ENCODE measurements at places on chromosomes 7 and 10.
A peak's percentile ranks its signal among the peaks of the same experiment; 100 is the strongest.

- DNase-seq: no peak
Measured at GRCh38 chr10:27801171-27801785, 55.7 kb upstream of the MKX start.

DNA sequence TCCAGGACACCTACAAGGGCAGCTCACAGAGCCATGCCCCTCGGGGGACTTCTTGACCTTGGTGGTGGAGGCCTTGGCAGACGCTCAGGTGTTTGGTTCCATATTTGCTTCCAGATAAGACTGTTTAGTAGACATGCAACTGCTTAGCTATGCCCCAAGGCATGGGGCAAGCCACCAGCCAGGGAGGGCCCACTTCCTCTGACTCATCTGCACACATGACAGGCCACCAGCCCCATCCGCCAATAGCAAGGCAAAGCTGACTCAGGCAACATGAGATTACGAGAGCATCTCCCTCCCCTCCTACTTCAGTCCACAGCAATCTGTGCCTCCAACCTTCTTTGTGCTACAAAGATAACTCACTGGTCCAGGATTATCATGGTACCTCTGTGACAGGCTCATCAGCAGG, 54.9 kb downstream of the KCNMA1 start:
- no peak for DNase-seq

GRCh38 chr10:46084321-46085165, 38.5 kb upstream of the MSMB start:
- DNase-seq: no peak

GRCh38 chr7:122847871-122848473, 38.3 kb downstream of the CADPS2 start:
- no peak for DNase-seq

GRCh38 chr10:86613096-86613495, 41.3 kb upstream of the OPN4 start:
- no peak for DNase-seq

DNA sequence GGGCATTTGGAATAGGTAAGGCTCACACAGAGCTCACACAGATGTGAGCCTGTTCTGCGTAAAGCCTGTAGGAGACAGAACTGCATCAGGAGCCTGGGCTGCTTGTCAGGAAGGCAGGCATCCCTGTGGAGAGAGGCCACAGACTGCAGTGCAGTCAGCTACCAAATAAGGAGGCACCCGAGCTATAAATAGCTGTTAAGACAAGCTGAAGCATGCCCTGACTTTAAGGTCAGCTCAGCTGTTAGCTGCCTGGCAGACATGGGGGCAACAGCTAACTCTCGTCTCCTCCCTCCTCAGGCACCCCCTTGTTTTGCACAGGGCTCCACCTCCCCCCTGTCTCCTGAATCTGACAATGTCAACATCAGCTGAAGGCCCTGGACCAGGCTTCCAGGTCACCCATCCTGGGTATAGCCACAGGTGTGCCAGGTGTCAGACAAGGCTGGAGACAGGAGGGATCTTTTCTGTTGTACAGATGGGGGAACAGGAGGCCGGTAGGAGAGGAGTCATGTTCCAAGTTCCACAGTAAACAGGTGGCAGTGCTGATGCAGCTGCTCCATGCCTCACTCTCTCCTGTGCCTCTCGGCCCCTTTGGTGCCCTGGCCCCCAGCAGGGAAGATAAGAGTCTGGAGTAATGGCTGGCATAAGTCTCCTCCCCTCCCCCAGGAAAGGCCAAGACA, 27.6 kb upstream of the MKRN1 start:
- no peak for DNase-seq

DNA sequence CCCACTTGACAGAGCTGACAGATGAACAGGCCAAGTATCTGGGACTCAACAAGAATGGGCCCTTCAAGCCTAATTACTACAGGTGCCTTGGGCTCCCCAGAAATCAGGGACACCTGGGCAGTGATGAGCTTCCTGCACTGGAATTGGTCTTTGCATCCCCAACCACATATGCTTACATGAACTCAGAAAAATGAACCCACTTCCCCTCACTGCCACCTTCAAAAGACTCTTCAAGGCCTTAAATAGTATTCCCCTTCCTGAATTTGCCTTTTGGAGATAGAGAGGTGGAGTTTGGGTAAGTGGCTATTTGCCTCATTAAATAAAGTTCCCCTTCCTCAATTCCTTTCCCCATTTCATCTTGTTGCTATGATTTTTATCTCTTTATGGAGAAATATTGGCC, 7.8 kb upstream of the STRIP2 start:
- DNase-seq: no peak

GRCh38 chr10:72009051-72009424, 44.8 kb downstream of the CHST3 start:
- no peak for DNase-seq

GRCh38 chr10:17216217-17216900, 11.7 kb upstream of the VIM start:
- no peak for DNase-seq

DNA sequence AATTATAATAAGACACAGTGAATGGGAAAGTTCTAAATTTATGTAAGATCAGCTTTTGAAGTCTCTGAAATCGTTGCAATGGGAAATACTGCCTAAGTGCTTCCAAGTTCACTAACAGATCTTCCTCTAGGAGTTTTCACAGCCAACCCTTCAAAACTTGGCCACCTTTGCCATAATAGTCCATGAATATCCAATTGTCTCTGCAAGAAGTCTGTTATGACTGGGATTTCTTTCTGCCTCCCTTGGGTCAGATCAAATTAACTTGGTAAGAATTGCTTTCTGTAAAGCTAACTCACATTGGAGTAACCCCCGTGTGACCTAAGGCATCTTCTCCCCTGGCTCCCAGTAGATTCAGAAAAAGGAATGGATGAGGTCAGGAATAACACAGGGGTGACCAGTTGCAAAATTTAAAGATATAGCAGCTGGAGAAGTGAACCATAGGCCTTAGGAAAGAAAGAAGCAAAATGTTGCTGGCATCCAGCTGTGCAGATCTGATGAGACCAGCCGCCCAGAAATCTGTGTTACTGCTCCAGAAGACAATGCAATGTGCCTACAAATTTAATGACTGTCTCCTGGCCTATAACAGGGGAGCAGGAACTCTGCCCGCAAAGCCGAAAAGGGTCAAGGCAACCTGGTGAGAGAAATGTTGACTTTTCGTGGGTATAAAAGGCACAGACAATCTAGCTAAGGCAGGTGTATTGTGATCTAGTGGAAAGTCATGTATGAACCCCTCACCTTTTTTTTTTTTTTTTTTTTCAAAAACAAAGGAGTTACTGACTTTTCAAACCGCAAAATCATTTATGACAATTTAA, 7.5 kb upstream of the OPTN start:
- DNase-seq: no peak

GRCh38 chr7:142714375-142714774, 34.9 kb upstream of the PRSS1 start:
- peak; percentile 15 for DNase-seq

- no peak for DNase-seq
Measured at GRCh38 chr7:42763137-42763551, 148.7 kb downstream of the C7orf25 start.

DNA sequence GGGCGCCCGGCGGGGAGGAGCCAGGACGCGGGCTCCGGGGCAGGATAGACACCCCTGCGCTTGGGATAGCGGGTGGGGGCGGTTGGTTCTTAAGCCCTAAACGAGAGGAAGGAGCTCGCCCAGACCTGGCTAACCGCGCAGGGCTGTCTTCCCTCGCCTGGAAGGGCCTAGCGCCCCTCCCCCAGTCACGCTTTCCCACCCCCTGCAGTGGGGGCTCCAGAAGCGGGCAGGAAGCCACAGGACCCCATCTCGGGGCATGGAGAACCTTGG, 6.5 kb downstream of the SHH start:
- DNase-seq: no peak

DNA sequence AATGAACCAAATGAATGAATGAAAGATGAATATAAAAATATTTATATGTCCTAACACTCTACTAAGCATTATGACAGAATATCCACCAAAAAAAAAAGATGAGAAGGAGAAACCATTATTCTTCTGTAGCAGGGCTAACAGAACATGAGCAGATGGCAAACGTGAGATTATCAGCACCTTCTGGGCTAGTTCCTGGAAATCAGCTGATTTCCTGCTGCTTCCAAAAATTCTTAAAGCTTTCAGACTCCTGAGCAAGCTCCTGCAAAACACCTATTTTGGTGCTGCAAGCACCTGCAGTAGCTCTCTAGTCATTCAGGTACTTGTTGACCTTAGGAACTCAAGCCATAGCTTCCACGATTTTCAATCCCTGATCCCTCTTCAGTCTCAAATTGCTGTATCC, 51.8 kb downstream of the NPSR1 start:
- DNase-seq: no peak

DNA sequence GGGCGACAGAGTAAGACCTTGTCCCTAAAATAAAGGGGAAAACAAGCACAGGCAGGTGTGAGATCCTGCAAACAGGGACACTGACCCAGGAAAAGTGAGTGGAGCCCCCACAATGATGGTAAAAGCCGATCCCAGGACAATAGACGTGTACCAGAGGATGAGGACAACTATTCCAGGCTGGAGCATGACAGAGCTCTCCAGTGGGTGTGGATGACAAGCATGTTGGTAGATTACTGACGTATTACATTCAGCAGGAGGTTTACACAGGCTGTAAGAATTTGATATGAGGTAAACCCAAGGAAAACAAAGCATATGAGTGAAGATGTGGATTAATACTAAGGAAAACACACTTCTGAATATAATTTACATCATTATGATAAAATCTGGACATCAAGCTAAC, 27.8 kb upstream of the SMURF1 start:
- no peak for DNase-seq

DNA sequence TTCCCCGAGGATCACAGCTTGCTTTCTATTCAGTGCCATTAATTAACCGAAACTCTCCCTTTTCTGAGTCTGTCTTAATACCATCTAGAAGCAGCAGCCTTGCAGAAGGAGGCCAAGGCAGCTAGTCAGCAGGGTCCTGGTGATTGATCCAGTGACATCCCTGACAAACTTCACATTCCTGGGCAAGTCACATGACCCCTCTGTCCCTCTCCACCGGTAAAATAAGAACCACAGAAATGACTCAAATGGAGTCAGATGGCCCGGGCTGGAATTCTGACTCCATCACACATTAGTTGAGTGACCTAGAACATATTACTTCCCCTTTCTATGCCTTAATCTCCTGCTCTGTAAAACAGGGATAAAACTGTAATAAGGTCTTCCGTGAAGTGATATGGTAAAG, 17.2 kb upstream of the ACSL5 start:
- no peak for DNase-seq

- no peak for DNase-seq
Measured at GRCh38 chr10:65518379-65518778, 1407.5 kb upstream of the LRRTM3 start.

DNA sequence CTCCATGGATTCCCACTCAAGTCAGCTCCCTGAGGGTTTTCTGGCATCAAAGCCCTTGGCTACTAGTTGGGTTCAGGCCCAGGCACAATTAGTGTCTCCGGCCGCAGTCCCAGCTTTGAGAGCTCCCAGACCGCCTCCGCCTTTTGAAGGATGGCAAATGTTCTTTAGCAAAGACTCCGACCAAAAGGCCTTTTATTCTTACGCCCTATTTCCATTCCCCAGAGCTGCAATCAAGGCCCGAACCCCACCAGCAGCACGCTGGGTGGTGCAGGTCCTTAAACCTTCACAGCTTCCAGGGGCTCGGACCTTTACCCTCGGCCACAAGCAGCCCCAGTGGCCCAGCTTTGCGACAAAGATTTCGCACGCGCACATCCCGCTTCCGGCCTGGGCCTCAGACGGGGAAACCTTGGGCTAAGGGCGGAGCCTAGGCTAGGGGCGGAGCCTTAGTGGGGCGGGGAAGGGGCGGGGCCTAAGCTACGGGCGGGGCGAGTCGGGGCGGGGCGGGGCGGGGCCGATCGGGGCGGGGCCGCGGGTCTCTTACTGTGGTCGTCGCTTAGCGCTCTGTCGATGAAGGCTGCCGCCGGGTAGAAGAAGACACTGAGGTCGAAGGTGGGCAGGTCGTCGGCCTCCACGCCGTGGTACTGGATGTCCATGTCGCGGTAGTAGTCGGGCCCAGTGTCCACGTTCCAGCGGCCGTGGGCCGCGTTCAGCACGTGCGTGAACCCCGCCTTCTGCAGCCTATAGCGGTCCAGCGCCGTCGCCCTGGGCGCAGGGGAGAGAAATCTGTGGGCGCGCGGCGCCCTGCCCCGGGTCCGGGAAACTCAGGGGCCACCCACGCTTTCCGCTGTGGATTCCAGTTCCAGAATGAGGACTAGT, 68.0 kb upstream of the SAMD8 start:
- no peak for DNase-seq

DNA sequence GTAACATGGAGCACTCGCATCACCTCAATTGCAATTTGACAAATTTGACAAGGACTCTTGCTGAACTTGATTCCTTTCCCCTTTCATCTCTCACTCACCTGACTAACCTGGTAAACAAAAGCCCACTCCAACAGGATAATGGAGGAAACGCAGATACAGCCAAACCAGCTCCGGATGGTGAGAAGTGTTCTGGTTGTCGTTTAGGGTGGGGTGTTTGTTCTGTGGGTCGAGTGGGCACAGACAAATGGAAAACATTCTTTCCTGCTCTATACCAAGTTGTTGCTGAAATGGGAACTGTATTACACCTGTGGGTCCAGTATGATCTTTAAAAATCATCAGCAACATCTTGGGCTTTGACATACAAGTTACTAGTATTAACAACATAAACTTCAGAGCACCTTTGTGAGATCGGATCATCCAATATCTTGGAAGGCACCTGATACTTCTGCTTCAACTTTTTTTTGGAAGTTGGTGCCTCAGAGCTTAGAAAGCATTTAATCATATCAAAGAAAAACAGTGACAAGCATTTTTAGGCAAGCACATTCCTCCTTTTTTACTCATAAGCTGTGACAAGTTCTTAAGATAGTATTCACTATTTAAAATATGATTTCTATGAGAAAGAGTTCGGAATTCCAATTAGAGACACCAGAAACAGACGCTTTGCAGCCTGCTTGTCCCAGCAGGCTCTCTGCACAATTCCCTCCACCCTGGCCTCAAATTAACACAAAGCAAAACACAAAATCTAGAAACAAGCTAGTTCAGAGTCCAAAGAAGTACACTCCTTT, 58.1 kb downstream of the CCDC186 start:
- DNase-seq: no peak

GRCh38 chr10:47415520-47416304, 31.6 kb upstream of the ZNF488 start:
- DNase-seq: no peak

DNA sequence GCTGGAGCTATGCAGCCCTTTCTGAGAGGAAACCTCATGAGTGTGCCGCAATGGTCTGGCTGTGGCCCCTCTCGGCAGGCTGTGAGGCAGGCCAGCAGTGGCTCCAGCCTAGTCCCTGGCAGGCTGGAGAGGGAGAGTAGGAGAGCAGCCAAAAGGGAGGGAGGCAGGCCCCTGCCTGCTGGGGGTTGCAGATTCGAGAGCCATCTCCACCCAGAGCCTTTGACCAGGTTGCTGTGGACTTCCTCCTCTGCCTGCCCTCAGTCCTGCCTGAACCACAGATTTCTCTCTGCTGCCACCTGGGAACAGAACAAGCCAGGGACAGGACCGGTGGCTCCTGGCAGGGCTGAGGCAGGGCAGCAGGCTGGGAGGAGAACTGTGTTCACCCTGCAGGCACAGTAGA, 13.9 kb downstream of the PAX2 start:
- DNase-seq: no peak

GRCh38 chr10:102735065-102735562, 8.6 kb upstream of the WBP1L start:
- no peak for DNase-seq

GRCh38 chr7:148540041-148540738, 50.4 kb upstream of the C7orf33 start:
- no peak for DNase-seq
